CD4-positive, alpha-beta T cell treated with Interleukin-12 subunit alpha and Interleukin-12 subunit beta, for 1 hour (primary cell): ENCODE measurements at places on chromosomes 2 and 18.
A peak's percentile ranks its signal among the peaks of the same experiment; 100 is the strongest.

DNA sequence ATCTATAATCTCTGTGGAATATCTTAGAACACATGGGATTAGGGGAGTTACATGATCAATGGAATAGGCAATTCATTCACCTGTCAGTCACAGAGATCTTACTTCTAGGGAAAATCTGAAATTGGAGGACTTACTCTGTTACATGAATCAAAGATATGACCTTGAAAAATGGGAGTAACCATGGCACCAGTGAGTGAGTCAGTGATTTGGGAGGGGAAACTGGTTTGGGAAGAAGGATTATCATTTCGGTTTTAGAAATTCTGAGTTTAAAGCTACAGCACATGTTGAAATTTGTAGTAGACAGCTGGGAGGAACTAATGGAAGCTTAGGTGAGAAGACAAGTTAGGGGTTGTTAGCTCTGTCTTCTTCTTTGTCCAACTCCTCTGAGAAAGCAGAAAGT, 153.7 kb downstream of the CAMKMT start:
- no peak for DNase-seq

- no peak for DNase-seq
Observed at GRCh38 chr2:36477746-36478145, 120.2 kb downstream of the FEZ2 start.

GRCh38 chr2:100197631-100198153, 55.3 kb upstream of the AFF3 start:
- DNase-seq, result no peak

- no peak for DNase-seq
Observed at GRCh38 chr2:129806990-129807389, 172.5 kb upstream of the RAB6C start.

DNA sequence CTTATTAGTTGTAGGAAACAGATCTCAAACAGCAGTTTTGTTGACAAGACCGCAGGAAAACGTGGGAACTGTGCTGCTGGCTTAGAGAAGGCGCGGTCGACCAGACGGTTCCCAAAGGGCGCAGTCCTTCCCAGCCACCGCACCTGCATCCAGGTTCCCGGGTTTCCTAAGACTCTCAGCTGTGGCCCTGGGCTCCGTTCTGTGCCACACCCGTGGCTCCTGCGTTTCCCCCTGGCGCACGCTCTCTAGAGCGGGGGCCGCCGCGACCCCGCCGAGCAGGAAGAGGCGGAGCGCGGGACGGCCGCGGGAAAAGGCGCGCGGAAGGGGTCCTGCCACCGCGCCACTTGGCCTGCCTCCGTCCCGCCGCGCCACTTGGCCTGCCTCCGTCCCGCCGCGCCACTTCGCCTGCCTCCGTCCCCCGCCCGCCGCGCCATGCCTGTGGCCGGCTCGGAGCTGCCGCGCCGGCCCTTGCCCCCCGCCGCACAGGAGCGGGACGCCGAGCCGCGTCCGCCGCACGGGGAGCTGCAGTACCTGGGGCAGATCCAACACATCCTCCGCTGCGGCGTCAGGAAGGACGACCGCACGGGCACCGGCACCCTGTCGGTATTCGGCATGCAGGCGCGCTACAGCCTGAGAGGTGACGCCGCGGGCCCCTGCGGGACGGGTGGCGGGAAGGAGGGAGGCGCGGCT, at the start of gene TYMS:
Gene TYMS, plus strand, starts transcription at position 343 of the 690 bp plus-strand sequence. Its CDS starts 90 bp downstream, at position 433.
- DNase-seq, result peak; percentile 16

- no peak for DNase-seq
Observed at GRCh38 chr18:58657081-58657480, 14.2 kb upstream of the MALT1 start.

DNA sequence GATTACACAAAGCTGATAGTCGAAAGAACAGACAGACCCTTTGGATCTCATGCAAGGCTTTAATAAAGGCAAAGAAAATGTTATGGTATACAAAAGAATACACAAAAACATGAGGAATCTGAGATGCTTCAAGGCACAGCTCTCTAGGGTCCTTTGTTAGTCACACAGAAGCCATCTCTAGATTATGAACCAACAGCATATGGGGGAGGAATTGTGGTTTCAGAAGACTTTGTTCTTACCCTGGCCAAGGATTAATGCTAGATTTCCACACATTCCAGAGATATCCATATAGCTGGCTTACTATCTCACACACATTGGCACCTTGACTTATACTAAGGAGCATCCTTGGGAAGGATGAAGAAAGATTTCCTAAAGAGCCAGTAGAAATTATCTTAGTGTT, 206.1 kb downstream of the GULP1 start:
- no peak for DNase-seq

GRCh38 chr2:172065111-172065510, 20.2 kb upstream of the DLX1 start:
- no peak for DNase-seq

DNA sequence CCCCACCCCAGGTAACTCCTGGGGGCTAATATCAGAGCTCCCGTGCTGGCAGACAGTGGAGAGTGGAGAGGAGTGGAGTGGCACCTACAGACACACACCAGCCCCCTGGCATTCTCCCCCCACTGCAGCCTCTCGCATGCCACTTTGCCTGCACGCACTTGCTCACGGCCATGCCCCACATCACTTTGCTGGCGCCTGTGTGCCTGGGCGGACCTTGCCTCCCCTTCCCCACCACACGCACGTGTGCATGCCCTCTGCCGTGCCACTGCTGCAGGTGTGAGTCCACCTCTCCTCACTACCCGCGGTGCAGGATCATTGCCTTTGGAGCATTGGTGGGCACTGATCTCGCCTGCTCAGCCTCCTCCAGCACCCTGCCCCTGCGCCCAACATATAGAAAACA, 72.6 kb upstream of the DOK6 start:
- no peak for DNase-seq

DNA sequence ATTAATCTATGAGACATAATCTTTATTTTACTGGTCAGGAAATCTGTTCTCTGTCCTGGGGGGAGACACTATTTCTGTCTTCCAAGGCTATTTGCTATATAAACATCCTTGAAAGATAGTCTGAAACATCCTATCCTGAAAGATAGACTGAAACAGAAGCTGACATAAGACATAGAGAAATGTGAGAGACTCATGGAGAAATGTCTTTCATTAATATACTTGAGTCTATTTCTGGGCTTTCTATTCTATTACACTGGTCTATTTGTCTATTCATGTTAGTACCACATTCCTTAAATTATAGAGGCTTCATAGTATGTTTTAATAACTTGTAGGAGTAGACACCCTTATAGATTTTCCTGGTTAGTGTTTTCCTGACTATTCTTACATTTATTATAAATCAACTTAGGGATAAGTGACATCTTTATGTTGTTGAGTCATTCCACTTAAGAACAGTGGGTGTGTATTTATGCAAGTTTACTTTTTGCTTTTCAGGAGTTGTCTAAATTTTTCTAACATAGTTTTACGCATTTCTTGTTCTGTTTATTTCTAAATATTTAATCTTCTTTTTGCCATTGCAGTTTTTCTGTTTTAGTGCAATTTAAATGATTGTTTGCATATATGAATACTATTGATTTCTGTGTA, 244.9 kb upstream of the ZSWIM2 start:
- no peak for DNase-seq

- DNase-seq, result no peak
Observed at GRCh38 chr18:78939105-78939504, 40.5 kb upstream of the SALL3 start.

DNA sequence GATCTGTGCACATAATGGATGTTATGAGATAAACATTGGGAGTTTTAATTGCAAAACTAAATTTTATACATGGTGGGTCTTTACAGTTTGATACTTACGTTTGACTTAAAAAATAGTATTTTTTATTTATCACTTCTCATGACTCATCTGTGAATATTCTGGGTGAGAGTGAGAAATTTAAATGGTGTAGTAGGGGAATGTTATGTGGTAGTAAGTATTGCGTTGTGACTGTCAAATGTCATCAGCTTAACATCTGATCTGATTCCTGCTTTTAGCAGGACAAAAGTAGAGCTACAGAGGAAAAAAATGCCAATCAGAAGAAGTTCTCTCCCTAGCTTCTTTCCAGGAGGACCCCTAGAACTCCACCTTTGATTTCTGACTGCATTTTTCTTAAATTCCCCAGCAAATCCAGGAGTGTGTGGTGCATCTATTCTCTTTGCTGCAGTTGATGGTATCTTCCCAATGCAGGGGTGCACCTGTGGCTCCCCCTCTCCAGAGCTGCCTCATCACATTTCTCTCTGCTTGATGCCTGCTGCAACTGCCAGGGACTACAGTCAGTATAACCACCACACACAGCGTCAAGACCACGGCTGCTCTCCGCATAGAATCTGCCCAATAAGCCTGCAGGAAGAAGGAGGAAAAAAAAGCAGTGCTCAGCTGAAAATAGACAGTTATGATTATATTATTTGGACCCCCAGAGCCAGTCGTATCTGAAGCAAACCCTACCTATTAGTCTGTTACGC, 151.3 kb upstream of the THUMPD2 start:
- DNase-seq, result no peak

- DNase-seq, result no peak
Observed at GRCh38 chr2:58182527-58182926, 58.6 kb downstream of the FANCL start.
